Epithelial cell of prostate (primary cell): ENCODE measurements at places on chromosomes 5 and 9.

GRCh38 chr5:575636-576035 is 36.5 kb upstream of the CEP72 start:
- no peak for DNase-seq

GRCh38 chr9:82024908-82025307 is 36.3 kb downstream of the SPATA31D1 start:
- DNase-seq = no peak

DNA sequence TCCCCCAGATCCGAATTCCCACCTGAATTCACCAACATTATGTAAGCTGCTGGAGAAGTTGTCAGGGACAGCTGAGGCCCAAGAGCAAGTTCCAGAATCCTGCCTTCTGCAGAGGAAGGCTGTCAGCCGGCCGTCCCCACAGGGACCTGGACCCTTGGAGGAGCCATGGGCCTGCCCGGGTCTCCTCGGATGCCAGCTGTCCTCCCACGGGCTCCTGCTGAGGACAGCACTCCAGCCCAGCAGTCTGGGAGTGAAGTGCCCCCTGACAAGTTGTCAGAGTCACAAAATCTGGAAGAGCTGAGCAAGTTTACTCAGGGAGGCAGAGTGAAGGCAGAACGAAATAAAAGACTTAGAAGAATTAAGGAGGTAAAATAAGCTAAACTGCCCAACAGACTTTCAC is 192.5 kb upstream of the DAPK1 start:
- no peak for DNase-seq

DNA sequence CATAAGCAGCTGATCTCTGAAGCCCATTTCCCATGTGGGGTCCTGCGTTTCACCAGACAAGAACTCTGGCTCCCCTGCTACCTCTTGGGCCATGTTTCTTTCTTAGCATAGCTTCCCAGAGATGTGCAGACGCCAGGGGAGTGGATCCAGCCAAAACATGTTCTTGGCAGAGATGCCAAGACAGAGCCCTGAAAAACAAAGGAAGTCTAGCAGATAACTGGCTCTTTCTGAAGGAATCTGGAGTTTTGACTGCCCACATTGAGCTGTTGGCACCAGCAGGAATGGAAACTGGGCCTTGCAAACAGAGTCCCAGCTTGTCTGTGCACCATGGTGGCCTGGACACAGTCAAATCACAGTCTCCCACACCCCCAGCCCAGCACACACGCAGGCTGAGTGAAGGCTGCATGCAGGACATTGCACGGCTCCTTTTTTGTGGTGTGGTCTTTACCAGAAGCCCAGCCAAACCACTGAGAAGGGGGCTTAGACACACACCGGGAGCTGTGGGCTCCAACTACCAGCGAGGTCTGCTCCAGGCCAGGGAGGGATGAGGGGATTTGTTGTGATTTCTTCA is 114.7 kb downstream of the SNX18 start:
- DNase-seq = no peak

GRCh38 chr9:16361118-16361517 is 509.4 kb downstream of the BNC2 start:
- DNase-seq = no peak

DNA sequence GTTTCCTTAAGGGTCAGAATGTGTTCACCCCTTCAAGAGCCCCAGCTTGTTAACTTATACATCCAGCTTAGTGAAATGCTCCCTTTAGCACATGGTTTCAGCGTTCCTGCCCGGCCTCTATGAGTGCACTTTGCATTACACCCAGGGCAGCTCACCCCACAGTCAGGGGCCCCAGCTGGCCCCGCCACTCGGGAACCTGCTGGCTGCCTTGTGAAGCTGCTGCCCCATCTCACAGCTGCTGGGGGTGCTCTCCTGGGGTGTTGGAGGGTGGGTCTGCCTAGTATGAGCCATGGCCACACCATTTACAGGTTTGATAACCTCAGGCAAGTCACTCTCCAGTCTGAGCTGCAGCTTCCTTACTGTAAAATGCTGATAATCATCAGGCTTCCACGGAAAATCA is 32.2 kb downstream of the HRH2 start:
- DNase-seq = no peak

- DNase-seq = no peak
Measured at GRCh38 chr9:25813478-25813877, 135.2 kb upstream of the TUSC1 start.

GRCh38 chr9:129146441-129146941 is 31.6 kb downstream of the IER5L start:
- no peak for DNase-seq
